GF-D8 (cell line): ENCODE measurements at places on chromosomes 3 and 15.

DNA sequence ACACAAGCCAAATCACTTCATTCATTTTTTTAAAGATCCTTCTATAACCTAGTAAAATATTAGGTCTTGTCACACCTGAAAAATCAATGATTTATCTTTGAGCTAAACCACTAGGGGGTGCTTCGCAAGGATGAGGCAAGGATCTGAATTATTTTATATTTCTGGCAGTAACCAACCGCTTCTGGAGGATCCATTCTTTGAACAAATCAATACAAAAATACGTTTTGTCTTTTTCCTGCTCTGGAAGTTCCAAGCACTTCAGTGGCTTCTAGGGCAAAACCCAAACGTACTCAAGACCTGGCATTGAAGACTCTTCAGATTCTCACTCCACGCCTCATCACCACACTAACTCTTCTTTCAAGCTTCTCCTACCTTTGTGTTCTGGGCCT lies 486 bp downstream of the LSG1 start:
- peak; percentile 8 for DNase-seq

GRCh38 chr3:7841451-7841850 lies 660.2 kb upstream of the LMCD1 start:
- no peak for DNase-seq

DNA sequence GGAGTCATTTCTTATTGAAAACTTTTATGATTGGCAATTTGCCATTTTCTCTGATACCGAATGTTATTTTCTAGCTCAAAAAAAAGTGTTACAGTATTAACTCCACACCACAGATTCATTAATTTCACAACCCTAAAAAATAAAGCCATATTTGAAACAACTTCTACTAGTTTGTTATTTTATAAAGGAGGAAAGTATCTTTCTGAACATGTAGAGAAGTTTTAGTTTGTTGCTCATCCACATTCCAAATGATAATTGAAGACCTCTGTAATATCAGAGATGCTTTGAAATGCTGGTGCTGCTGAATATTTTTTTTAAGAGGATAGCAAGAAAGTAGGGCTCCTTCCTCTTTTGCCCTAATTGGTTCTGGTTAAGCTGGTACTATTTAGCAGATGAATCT lies 1.9 kb downstream of the VGLL3 start:
- no peak for DNase-seq

GRCh38 chr3:37859908-37860199 lies 1.8 kb upstream of the CTDSPL start:
- no peak for DNase-seq

GRCh38 chr15:35013370-35013769 lies 25.3 kb upstream of the ZNF770 start:
- DNase-seq = no peak

- DNase-seq = no peak
Observed at GRCh38 chr3:107740992-107741896, 218.5 kb downstream of the BBX start.

- DNase-seq = no peak
Observed at GRCh38 chr15:29107971-29108645, 161.5 kb downstream of the NSMCE3 start.

- DNase-seq = no peak
Observed at GRCh38 chr3:72655131-72655551, 193.1 kb downstream of the SHQ1 start.

GRCh38 chr15:30921781-30922479 lies 18.2 kb downstream of the FAN1 start:
- no peak for DNase-seq

DNA sequence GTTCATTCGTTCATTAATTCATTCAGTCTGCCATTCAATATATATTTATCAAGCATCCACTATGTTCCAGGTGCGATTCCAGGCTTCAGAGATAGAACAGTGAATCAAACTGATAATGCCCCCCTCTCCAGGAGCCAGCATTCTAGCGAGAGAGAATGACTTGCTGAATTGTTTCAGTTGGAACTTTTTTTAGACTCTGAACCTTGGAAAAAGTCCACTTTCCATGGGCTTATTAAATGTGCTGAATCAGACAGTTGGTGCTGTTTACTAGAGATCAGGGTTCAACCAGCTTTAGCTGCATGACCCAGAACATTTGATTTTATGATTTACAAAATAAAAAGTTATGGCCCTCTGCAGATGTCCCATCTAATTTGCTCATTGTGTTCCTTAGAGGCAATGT lies 213.2 kb downstream of the THSD4 start:
- no peak for DNase-seq

DNA sequence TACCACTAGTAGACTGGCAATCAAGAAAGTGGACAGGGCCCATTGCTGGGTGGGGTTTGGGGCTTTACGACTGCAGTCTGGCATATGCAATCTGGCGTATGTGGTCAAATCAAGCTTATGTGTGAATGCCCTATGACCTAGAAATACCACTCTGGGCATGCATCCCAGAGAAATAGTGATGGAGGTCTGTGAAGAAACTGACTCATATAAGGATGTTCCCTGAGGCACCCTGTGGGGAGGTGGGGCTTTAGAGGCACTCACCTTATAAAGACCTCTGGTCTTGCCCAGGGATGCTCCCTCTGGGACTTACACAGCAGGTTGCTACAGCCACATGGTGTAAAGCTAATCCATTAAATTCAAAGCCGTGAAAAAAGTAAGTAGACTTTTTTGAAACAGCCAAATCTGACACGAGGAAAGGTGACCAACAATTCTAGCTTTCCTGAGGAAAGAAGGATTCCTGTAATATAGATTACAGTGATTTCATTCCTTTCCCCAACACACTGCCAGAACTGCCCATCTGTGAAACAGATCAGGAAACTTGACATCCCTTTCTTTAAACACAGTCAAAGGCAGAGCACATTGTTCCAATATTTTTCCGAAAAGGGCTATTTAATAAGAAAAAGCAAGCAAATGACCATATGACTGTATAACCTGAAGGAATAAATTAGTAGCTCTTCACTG lies 13.6 kb downstream of the RARRES1 start:
- no peak for DNase-seq

GRCh38 chr15:25903024-25903581 lies 40.0 kb upstream of the ATP10A start:
- DNase-seq = no peak

GRCh38 chr3:137852391-137852830 lies 88.3 kb downstream of the SOX14 start:
- DNase-seq = no peak

GRCh38 chr15:31345606-31346366 lies 19.2 kb downstream of the KLF13 start:
- no peak for DNase-seq

GRCh38 chr3:71564361-71564760 lies 19.2 kb downstream of the FOXP1 start:
- no peak for DNase-seq

DNA sequence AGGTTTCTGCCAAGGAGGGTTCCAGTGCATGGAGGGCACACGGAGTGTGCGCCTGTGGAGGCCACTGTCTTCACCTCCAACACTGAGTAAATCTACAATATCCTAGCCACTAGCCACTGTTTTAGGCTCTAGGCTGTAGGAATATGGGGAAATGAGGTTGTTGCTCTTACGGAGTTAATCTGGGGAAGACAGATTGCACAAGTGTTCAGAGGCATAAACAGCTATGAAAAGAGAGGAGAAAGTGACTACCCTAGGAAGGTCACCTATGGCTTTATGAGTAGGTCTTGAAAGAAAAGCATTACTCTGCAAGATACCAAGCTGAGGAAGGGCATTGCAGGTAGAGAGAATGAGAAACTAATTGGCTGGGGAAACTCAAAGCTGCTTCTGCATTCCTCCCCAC lies 85.7 kb downstream of the CYP19A1 start:
- no peak for DNase-seq
